Activated CD4-positive, alpha-beta T cell treated with anti-CD3 and anti-CD28 coated beads for 1 hour (primary cell): ENCODE measurements at places on chromosomes 6 and 20.

- no peak for DNase-seq
Observed at GRCh38 chr20:51799401-51799860, 2.9 kb downstream of the SALL4 start.

- DNase-seq: no peak
Observed at GRCh38 chr20:15921930-15922329, 651.3 kb downstream of the KIF16B start.

DNA sequence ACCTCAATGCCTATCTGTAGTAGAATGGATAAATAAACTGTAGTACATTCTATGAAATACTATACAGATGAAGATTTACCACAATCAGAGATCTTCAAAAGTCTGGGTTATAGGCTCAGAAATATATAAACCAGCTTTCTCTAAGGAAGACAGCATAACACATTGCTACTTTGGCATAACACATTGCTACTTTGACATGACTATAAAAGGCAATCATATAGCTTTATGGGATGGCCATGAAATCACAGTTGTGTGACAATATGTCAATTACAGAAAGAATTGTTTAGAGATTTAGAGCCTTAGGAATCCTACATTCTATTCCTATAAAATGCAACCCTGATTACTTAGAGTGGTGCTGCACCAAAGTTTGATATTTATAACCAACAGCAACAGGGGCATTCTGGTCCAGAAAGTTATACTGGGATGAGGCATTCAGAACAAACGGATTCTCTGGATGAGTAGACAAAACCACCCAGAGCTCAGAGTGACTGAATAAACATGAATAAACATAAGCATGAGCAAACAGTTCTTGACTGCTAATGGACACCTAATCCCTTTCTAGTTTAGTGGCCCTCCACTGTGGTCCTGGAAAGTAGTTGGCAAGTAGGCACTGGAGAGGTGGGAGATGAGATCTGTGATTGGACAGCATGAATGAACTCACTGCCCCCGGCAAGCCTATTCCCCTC is 12.0 kb downstream of the TTI1 start:
- DNase-seq: no peak

GRCh38 chr6:166567813-166568212 is 18.7 kb downstream of the RAMACL start:
- DNase-seq: no peak

DNA sequence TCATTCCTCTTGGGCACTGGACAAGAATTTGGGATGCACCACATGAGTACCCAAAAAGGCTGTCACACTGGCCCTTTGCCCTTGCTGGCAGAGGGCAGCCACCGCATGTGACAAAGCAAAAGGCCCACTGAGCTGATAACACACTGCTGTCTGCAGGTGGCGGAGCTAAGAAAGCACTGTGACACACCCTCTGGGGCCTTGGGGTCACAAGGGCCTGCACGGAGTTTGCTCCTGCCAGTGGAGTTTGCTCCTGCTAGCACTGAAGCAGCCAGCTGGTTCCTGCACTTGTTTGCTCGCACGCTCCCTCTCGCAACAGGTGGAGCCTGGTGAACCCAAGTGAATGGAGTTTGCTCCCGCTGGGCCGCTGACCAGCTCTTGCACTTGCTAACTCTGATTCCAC is 132.6 kb downstream of the LCA5 start:
- DNase-seq: no peak

- no peak for DNase-seq
Observed at GRCh38 chr6:150999107-150999506, 133.6 kb downstream of the MTHFD1L start.

DNA sequence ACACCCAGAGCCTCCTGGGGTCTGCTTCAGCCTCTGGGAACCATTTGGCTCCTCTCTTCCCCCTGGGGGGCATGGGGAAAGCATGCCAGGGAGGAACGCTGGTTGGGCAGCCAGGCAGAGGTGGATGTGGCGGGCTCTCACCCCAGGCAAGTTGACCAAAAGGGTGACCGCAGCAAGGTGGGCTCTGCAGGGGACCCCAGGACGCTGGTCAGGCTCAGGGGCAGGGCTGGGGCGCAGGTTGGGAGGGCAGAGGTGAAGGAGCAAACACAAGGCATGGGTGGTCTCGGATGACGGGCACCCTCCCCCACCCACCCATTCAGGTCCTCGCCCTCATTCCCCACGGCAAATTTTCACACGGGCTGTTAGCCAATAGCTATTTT is 30.2 kb upstream of the MRGBP start:
- no peak for DNase-seq

- no peak for DNase-seq
Observed at GRCh38 chr20:23258747-23259121, 91.9 kb upstream of the NXT1 start.

- no peak for DNase-seq
Observed at GRCh38 chr6:41445261-41445660, 100.9 kb upstream of the FOXP4 start.

GRCh38 chr20:54995553-54995952 is 520.2 kb downstream of the DOK5 start:
- DNase-seq: no peak

GRCh38 chr6:3895805-3896204 is 46.6 kb downstream of the FAM50B start:
- no peak for DNase-seq

GRCh38 chr20:1015181-1015580 is 13.1 kb upstream of the RSPO4 start:
- DNase-seq: no peak

GRCh38 chr20:58481481-58482021 is 33.6 kb downstream of the APCDD1L start:
- peak; percentile 19 for DNase-seq

- no peak for DNase-seq
Observed at GRCh38 chr6:34890533-34890925, 1.5 kb downstream of the ANKS1A start.

GRCh38 chr6:44504301-44504791 is 116.8 kb downstream of the CDC5L start:
- no peak for DNase-seq

GRCh38 chr20:38261054-38261390 is 487 bp upstream of the KIAA1755 start:
- DNase-seq: no peak

- DNase-seq: no peak
Observed at GRCh38 chr6:144653885-144654505, 368.9 kb downstream of the UTRN start.

DNA sequence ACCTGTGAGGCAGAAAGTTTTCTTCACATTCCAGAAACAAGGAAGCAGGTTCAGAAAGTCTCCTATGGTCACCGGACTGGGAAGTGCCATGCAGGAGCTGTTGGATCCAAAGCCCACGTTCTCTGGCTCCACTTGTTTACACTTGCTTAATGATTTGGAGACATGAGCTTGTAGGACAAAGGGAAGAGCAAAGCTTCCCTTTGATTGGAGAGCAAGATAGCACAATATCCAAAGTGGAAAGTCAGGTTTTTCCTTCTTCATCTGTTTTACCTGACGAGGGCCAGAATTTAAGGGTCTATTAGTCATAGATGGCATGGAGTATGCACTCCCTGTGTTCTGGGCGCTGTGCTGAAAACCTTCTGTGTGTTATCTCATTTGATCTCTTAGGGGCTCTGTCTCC is 81.2 kb downstream of the PDE7B start:
- DNase-seq: no peak

- DNase-seq: no peak
Observed at GRCh38 chr6:158013904-158014504, 32.3 kb downstream of the SYNJ2 start.

GRCh38 chr6:1657116-1657770 is 47.5 kb downstream of the FOXC1 start:
- DNase-seq: no peak

GRCh38 chr6:170305805-170306323 is 694 bp upstream of the FAM120B start:
- no peak for DNase-seq

DNA sequence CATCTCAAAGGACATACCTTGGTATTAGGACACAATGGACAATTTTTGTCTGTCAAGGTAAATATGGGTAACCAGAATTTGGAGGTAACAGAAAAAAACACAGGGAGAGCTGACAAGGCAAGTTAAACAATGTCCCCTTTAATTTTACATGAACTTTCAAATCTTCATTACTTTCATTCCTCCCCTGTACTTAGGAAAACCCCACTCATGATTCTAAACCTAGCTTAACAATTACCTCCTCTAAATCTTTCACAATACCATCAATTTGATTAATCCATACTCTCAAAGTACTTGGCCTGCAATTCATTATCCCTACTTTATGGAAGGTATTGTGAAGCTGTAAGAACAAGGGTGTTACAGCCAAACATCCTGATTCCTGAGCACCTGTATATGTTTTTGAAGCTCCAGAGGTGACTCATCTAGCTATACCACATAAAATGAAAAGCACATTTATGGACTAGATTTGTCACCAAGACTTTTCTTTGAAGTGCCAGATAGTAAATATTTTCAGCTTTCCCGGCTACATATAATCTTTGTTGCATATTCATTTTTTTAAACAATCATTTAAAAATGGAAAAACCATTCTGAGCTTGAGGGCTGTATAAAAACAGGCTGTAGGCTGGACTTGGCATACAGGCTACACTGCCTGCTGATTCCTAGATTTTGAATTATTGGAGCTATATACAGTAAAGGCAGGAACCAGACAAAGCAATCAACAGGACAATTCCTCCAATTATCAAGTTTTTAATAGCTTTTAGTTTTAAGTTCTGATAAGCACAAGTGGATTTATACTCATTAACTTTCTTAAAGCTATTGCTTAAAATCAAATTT is 22.9 kb downstream of the DEK start:
- DNase-seq: no peak

- DNase-seq: no peak
Observed at GRCh38 chr6:23154159-23154558, 584.8 kb downstream of the HDGFL1 start.

GRCh38 chr6:69489970-69490369 is 306.8 kb downstream of the LMBRD1 start:
- no peak for DNase-seq

- DNase-seq: no peak
Observed at GRCh38 chr6:56318851-56319250, 71.5 kb upstream of the COL21A1 start.

GRCh38 chr6:74967821-74968220 is 238.0 kb downstream of the COL12A1 start:
- no peak for DNase-seq

DNA sequence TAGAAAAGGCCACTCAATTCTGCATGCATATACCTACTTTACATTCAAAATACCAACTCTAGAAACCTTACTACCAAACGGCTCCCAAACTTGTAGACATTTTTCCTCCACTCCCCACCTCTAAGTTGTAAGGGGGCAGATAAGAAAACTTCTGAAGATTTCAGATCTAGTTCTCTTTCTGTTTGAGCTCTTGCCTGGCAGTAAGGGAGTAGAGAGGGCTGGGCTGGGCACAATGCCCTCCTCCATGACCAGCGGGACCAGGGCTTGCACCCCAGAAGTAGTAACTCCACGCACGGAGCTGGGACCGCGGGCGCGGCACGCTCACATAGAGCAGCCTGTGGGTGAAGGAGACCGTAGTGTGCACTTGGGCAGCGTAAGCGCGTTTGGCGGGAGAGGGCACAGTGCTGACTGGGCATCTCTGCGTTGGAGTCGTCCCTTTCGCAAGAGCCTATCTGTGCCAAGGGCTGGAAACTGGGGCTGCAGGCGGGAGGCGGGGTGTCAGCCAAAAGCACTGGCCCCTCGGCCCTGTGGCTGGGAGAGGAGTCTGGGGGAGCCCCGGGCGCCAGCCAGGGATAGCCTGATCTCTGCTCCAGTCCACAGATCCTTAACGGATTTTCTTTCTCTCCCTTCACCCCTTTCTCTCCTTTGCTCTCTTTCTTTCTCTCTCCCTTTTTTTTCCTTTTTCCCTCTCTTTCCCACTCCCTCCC is 32.4 kb downstream of the PHACTR1 start:
- DNase-seq: no peak

DNA sequence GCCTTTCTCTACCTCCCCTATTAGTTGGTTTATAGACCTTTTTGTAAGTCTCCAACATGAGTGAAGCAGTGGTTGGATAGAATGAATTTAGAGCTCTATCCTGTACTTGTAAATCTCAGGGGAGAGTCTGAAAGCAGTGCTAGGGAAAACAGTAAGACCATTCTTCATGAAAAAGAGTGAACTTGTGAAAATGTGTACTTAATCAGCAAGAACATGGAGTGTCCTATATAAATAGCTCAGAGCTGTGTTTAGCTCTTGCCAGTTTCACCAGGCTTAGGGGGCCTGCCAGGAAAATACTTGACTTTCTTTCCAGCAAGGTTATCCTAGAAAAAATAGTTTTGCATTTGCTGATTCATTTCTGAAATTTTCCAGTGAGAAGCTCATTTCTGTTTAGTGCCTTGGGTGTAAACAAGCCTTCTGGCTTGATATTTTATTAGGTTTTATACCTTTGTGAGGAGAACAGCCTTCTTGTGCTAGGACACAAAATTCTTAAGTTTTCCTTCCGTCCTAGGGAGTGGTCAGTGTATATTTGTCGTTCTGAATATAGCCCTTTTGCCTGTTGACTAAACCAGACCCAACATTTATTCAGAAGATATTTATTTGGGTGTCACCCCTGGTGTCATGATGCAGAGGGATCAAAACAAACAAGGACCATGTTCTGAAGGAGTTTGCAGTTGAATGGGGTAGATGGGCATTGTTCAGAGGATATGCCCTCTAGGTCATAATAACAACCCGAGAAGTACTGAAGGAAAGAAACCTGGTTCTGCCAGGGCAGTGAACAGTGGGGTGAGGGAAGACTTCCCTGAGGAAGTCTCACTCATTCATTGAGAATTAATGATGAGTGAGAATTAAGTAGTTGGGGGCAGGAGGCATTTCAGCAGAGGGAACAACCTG is 7.6 kb downstream of the ARFGEF2 start:
- no peak for DNase-seq

GRCh38 chr6:109055771-109056235 is 38.8 kb downstream of the SESN1 start:
- no peak for DNase-seq

DNA sequence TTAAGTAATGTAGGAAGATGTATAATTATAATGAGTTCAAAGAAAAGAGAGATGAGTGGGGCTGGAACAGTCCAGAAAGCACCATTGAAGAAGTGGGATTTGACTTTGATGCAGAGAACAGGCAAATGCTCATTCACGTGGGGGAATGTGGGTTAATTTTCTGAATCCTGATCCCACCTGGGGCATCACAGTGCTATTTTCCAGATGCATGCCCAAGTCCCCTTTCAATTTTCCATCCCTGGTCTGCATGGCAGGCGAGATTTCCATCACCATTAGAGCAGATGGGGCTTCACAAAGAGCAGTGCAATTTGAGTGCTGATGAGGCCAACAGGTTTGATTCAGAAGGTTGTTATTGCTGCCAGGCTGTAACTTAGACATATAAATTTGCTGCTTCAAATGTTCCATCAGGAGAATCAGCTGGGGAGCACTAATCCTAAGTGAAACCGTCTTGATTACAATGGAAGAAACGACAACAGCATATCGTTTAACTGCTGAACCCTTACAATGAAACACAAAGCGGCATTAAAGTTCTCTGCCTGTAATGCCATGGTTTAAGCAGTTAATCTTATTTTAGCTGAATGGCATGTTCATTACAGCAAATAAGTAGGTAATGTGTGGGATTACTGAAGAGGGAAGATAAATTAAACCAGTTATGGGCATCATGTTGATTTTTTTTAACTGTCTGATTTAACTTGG is 45.2 kb downstream of the OSTM1 start:
- DNase-seq: no peak

- peak; percentile 43 for DNase-seq
Observed at GRCh38 chr6:31680226-31681134, at the start of gene LY6G5C. LY6G5C (minus strand) TSS chr6:31681067; CDS start chr6:31680373, 694 bp downstream.
